NCI-H1930 (cell line): ENCODE measurements at places on chromosomes 12 and 14.

GRCh38 chr12:50690925-50691324 is 73.0 kb upstream of the ATF1 start:
- DNase-seq: no peak

- no peak for DNase-seq
These were observed 43.7 kb downstream of the TESPA1 start for GRCh38 chr12:54940727-54941315.

DNA sequence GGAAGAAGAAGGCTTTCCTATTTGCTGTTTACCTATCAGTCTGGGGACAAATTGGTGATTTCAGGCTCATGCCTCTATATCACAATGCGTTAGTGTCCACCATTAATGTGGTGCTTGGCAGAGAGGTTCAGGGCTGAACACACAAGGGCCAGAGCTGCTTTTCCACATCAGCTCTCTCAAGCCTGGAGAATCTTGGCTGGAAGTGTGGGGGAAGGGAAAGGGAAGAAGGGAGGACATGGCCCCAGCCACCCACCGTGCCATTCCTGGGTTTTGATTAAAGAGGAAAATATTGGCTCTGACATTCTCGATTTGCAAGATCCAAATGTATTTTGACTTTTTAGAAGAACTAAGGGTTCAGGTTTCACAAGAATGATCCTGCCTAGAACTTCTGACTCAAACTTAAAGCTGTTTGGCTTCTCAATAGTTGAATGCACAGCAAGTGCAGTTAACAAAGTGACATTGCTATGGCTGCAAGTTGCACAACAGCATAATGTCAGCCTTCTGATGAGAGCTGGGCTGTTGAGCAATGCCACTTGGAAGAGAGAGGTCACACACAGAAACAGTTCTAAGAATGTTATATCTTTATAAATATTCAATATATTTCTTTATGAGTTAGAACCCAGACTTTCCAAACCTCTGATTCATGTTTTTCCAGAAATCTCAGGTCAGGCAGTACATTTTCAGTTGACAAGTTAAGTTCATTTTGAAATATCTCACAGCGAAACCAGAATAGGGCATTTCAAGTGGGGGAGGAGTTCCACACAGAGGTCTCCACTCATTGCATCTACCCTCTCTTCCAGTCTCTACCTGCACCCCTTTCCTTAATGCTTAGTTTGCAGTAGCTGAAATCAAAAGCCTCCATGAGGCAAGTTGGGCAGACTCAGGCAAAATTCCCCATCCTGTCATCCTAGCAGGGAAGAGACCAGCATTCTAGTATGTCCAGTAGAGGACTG is 25.3 kb downstream of the IGF1 start:
- no peak for DNase-seq

- no peak for DNase-seq
These were observed 397.5 kb upstream of the CCDC196 start for GRCh38 chr14:66088656-66089055.
